CD4-positive, alpha-beta T cell treated with Interferon alpha-2 for 1 hour (primary cell): ENCODE measurements at places on chromosomes 12 and 14.

DNA sequence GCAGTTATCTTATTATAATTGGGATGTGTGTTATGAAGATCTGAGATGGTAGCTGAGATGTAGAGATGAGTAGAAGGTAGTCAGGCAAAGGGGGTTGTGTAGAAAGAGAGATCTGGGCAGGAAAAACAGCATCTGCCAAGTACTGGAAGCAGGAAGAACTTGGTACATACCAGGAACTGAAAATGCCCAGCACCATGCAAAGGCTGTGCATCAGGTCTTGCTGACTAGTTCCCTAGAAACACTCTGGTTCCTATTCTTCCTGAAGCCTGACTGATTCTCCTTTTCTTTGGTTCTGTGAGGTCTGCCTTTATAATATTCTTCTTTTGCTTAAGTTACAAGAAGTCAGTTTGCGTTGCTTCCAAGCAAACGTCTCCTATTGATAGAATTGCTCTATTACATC lies 6.7 kb upstream of the NFATC4 start:
- no peak for DNase-seq

DNA sequence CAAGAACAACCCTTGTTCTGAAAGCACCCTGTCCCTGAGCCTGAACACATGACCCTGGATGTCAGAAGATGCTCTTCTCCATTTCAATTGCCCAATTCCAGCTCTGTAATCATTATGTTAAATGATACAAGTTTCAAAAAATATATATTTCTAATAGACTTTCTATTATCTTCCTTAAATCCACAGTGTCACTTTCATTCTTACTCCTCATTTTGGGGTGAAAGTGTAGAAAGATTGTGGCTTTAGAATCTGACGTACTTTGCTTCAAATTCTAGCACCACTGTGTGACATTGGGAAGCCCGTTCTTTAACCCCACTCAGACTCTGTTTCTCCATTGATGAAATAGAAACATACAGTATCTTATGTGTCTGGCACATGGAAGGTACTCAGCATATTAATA lies 83.2 kb downstream of the ETV6 start:
- DNase-seq, result no peak

- peak; percentile 94 for DNase-seq
Measured at GRCh38 chr12:31896514-31897039, 62.6 kb upstream of the RESF1 start.

- DNase-seq, result no peak
Measured at GRCh38 chr14:55546212-55546874, 33.7 kb upstream of the KTN1 start.

DNA sequence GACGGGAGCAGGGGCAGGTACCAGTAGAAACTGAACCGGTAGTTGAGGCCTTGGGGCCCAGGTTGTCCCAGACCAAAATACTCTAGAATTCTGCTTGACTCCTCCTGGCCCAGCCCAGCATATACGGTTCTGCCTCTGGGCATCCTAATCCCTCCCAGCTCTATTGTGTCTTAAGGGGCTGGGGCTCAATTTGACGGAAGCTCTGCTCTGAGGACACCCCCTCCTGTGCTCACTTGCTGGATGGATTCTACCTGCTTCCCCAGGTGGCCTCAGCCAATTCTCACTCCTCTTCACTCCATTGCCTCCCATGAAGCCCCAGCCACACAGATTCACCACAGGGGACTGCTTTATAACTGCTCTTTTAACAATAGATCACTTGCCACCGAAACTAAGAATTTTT lies 219.5 kb upstream of the FKBP4 start:
- no peak for DNase-seq

DNA sequence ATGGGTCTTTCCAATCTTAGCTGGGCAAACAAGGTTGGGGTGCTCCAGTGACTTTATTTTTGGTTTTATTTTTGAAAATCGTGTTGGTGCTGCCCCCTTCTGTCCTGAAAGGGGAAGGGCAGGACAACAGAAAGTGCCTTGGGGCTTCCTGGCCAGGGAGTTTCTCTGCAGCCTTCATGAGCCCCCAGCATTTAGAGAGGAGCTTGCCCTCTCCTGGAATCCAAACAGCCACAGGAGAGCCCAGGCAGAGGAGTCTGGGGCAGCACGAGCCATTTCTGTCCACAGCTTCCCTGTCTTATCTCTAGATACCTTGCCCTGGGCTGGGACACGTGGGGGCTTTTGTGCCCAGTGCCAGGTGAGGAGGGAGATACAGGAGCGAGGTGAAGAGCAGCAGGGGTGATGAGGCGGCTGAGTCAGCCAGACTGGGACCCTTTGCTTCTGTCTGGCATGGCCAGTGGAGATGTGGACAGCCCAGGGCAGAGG lies 4.4 kb upstream of the C1RL start:
- peak; percentile 76 for DNase-seq
